ENCODE measurements at places on chromosomes 5 and 9.
A peak's percentile ranks its signal among the peaks of the same experiment; 100 is the strongest.

- DNase-seq, result peak; percentile 78
These were observed 22.5 kb downstream of the LHFPL2 start for GRCh38 chr5:78626009-78626571.

DNA sequence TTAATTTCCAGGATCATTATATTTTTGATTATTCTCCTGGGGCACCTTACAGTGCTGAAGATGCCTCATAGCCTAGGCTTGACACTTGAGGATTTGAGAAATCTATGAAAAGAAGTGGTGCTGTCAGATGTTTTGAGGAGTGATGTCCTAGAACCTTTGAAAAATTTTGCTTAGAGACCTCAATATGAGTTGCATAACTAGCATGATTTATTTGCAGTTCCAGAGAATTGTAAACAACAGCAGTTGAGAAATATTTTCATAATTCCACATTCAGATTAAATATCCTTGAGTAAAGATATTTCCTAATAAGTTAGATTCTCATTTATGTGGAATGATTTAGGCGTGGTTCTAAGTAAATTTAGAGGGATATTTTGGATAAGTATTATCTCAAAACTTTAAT is 225.8 kb downstream of the ADAMTSL1 start:
- no peak for DNase-seq

DNA sequence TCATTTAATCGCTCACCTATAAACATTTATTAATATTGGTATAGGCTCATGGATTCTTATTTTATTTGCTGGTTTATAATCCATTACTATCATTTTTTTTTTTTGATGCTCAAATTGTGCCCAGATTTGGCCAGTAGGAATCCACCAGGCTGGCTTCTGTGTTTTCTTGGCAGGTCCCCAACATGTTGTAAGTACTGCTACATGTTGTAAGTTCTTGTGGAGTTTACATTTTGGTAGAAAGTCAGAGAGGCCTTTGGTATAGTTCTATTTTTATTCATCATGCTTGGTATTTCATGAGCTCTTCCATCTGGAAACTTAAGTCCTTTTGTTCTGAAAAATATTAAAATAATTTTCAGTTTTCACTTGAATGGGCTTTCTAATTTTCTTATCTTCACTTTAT is 47.1 kb downstream of the MAT2B start:
- no peak for DNase-seq

GRCh38 chr5:149780043-149780737 is 50.1 kb downstream of the PPARGC1B start:
- DNase-seq, result no peak

DNA sequence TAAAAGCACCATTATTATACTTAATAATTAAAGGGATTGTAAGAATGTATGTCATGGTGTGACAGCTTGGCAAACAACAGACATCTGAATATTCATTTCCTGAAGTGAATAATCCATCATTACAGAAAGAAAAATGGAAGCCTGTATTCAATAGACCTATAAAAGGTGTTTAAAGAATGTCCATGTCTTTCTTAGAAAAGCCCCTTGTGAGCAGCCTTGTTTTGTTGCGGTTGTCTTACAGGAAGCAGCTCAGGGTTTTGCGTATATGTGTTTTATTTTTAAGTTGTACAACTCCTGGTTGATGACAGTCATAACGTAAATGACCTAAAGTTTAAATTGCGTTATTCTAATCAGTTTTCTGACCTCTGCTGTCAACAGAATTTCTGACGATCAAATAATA is 53.8 kb downstream of the CAST start:
- no peak for DNase-seq

DNA sequence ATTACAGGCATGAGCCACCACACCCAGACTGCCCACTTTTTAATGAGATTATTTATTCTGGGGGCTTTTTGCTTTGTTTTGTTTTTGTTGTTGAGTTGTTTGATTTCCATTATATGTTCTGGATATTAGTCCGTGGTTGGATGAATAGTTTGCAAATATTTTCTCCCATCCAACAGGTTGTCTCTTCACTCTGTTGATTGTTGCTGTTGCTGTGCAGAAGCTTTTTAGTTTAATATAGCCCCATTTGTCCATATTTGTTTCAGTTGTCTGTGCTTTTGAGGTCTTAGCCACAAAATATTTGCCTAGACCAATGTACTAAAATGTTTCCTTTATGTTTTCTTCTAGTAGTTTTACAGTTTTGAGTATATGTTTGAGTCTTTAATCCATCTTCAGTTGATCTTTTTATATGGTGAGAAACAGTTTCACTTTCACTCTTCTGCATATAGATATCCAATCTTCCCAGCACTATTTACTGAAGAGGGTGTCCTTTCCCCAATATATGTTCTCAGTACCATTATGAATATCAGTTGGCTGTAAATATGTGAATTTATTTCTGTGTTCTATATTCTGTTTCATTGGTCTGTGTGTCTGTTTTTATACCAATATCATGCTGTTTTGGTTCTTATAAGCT is 30.2 kb upstream of the TBCA start:
- DNase-seq, result no peak

- DNase-seq, result no peak
These were observed 129.0 kb downstream of the DAB2IP start for GRCh38 chr9:121780177-121781040.

- DNase-seq, result no peak
These were observed 651.3 kb downstream of the PTPRD start for GRCh38 chr9:9961487-9961886.

GRCh38 chr5:42285230-42285629 is 138.0 kb upstream of the GHR start:
- DNase-seq, result no peak

- no peak for DNase-seq
These were observed 817 bp downstream of the GAPVD1 start for GRCh38 chr9:125262294-125262991.
